ENCODE measurements at places on chromosomes 12 and 14.

- DNase-seq = no peak
Observed at GRCh38 chr12:29611906-29612305, 114.4 kb upstream of the OVCH1 start.

GRCh38 chr14:99681101-99681831, 2.8 kb upstream of the CYP46A1 start:
- no peak for DNase-seq

DNA sequence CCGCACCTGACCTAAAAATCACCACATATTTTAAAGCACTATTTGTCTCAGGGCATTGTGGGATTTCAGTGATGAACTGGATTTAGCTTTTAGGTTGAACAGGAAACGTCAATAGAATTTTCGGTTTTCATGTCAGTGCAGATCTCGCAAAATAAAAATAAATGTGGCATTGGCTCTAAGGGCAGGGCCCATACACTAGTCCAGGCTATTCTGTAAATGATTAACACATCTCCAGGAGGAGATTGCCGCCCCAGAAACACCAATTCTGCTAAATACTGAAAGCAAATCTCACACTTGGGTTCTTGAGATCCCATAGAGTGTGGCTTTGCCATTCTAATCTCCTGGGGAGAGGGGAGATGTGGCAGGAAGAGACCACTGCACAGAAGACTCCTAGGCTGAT, 1494.0 kb upstream of the TMEM132C start:
- no peak for DNase-seq

DNA sequence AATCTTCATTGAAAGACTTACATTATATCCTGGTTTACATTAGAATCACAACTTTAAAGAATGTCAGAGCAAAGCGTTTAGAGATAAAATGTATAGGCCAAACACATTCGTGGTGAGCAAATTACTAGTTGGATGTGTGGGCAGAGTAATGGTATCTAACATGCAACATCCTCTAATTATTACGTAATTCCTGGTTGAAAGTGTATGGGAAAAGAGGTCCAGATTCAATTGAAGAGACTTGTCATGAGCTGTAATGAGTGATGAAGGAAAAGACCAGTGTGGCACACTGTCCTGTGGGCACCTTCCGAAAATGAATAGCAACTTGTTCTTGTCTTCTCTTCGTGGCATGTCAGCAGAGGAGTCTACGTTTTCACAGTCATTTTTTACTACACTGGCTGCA, 192.8 kb downstream of the LRIG3 start:
- no peak for DNase-seq

- DNase-seq = no peak
Observed at GRCh38 chr14:24662753-24663152, 28.8 kb upstream of the GZMB start.

- no peak for DNase-seq
Observed at GRCh38 chr12:64621257-64621942, 11.1 kb downstream of the RASSF3 start.

All from activated CD4-positive, alpha-beta T cell treated with anti-CD3 and anti-CD28 coated beads, Interleukin-2, amount 50 U/mL, for 24 hours (primary cell).